ENCODE measurements at places on chromosomes 7 and 10.
A peak's percentile ranks its signal among the peaks of the same experiment; 100 is the strongest.

- DNase-seq, result no peak
Measured at GRCh38 chr10:895324-895723, 36.2 kb downstream of the LARP4B start.

DNA sequence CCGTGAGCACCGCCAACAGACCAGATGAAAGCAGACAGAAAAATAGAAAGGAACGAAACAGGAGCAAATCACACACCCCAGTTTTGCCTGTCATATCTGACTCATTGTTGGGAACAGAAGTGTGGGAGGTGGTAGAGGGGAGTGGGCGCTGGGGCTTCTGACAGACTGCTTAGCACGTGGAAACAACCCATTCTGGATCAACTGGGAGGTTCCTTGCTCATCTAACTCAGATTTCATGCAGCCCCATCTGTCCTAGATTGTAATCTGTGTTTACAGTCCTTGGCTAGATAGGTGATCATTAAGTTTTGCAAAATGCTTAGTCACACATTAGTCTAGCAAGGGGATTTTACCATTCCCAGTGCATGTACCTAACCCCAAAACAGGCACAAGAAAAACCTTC is 154.1 kb downstream of the NRP1 start:
- peak; percentile 6 for DNase-seq

DNA sequence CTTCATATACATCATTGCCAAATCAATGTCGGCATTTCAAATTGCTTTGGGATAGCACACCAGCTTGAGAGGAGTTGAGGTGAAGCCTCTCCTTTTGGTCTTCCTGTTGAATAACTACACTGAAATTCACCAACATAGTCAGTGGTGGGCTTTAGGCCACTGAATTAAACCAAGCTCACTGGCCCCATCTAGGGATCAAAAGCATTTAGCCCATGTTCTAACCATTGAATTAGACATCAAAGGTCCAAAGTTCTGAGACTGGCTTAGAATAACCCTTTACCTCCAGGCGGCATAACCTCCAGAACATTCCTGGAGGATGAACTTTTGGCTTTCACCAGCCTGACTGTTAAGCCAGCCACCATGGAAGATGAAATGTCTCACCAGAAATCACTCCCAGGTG is 54.6 kb downstream of the BPGM start:
- no peak for DNase-seq

DNA sequence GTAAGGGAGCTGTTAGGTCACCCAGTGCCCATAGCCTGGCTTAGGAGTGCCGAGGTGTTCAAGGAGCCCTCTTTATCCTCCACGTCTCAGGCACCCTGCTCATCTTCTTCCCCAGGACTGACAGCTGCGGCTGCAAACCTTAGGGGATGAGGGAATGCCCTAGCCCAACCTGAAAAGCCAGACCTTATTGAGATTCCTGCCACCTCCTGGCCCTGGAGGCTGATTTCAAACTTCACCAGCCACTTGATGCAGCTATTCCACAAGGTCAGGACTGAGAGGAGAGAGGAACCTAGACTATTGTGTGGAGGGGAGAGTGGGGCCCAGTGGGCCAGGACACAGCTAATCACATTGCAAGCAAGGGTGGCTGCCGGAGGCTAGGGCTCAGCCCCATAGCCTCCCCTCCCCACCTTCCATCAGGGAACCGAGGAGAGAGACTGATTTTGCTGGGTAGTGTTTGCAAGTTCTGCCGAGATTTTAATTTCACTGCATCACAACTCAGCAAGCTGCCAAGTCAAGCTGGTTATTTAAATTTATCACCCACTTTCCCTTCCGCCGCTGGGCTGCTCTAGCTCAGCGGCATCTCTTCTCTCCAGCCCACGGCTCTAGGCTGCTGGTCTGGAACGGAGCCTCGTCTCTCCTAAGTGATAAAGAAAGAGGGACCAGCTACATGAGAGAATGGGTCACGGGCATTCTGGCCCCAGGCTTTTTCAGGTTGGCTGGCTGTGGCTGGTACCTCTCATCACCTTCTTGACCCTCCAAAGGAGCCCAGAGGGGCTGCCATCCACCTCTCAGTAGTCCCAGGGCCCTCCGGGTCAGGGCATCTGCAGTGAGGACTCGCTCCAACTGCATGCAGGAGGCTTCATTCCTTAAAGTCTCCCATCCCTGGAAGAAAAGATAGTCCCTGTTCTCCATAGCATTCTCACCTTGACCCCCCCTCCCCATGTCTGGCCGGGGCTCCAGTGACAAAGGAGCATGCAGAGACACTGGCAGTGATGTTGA is 66.7 kb downstream of the PAX2 start:
- no peak for DNase-seq

DNA sequence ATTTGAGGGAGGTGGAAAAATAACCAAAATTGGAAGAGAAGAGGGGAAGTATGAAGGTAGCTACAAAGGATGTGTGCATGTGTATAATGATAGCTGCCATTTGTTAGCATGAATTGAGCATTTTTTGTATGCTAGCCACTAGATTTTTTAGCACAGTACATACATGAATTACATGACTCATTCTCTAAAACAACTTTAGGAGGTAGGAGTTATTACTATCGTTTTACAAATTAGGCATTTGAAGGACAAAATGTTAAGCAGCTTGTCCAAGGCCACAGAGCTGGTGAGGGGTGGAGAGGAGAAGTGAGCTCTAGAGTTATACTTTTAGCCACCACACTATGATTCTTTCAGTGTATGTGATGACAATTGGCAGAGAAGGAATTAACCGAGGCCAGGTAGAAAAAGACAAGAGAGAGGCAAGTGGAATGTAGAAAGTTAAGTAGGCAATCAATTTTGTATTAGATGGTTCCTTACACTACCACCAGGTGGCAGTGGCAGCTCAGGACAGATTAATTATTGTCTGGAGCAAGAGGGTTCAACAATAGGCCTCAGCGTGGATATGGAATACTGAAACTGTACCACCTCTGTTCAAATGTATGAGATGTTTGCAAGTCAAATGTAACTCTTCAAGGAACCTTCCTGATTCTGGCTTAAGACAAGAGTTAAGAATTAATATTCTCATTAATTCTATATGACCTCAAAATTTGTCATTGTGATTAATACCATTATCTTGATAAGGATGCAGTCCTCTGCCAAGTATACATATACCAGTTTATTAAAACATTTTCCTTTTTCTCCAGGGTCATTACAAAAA is 128.0 kb downstream of the MBL2 start:
- DNase-seq, result no peak

DNA sequence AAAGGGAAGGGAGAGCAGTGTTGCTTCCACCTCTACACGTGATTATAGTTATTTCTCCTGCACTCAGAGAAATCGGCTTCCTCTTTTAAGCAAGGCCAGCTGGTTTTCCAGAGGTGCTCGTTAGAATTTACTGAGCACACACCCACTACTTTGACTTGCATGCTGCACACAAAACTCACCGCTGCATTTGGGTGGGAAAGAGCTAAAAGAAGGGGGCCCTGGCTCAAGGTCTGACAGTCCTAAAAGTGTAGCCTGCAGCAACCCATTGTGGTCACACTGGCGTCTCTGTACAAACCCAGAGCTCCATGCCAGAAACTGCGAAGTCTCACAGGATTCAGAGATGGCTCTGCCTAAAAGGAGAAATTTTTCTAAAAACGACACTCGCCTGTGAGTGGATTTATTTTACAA is 133.7 kb downstream of the SLC25A13 start:
- no peak for DNase-seq

- DNase-seq, result no peak
Measured at GRCh38 chr7:84666651-84667050, 472.1 kb upstream of the SEMA3A start.

DNA sequence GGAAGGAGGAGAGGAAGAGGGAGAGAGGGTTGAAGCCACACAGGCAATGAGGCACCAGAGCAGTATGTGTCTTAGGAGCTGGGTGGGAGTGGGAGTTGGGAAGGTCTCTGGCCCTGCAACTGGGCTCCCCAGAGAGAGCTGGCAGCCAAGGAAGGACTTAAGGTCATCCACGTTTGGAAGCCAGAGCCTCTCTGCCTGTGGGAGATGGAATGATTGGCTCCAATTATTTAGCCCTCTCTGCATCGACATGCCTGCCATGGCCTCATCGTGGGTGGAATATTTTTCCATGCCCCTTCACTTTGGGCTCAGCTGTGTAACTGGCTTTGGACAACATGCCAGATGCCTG is 478.5 kb downstream of the RPS24 start:
- no peak for DNase-seq

DNA sequence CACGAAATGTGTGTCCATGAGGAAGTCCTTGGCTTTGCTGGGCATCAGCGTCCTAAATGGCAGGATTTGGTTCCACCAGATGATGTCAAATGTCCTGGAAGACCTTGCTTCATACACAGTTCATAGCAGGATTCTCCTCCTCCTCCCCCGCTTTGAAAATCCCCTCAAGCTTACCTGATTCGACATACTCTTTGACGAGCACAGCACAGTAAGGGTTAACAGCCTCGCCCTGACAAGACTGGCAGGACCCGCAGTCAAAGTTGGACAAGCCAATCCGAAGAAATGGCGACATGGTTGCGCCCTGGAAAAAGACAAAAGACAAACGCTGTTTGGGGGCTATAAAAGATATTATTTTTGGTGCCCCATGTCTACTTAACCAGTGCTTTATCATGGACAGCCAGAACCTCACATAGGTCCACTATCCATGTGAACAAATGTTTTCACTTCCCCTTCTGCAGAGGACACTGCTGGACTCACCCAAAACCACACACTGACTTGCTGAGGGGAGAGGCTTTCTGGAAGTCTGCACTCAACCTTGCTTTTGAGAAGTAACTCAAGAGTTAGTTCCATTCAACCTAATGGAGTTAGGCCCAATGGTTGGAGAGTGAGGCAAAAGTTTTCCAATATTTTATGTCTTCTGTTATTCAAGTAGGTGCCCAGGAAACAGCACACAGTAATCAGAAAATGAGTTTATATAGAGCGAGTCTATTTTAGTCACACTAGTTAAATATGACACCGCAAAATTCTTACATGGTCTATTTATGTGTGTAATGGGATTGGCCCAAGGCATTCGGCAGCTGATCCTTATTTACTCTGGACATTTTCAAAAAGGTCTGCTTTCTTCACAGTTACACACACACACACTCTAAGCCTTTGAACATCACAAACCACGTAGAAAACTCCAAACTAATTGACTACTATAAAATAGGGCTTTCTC is 65.0 kb downstream of the PRKCQ start:
- no peak for DNase-seq

DNA sequence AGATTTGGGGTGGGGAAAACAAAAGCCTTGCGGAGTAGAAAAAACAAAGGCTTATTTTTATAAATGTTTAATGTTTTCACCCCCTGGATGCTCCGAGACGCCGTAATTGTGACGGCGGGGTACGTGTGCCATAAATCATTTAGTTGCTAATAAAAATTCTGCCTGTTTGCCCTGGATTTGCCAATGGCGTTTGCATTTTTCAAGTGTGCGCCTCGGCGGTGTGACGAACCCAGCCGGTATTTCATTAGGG is 2.5 kb upstream of the TNRC18 start:
- no peak for DNase-seq

GRCh38 chr7:74094224-74095101 is 10.9 kb downstream of the LIMK1 start:
- DNase-seq, result peak; percentile 65

DNA sequence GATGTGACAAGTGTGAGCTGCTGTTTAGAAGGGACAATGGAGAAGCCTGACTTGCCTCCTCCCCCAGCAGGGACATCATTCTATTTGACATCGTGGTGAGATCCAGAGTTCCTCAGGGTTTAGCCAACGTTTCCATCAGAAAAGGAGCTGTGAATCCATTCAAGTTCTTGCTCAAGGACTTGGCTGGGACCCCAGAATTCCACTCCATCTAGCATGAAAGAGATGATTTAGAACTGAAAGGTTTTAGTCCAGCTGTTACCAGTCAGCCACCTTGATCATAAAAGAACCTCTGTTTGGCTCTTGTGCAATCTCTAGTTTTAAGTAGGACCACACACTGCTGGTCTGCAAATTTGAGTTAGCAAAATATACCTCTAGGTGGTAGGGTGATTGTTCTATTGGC is 337.6 kb downstream of the FRMD4A start:
- DNase-seq, result no peak

DNA sequence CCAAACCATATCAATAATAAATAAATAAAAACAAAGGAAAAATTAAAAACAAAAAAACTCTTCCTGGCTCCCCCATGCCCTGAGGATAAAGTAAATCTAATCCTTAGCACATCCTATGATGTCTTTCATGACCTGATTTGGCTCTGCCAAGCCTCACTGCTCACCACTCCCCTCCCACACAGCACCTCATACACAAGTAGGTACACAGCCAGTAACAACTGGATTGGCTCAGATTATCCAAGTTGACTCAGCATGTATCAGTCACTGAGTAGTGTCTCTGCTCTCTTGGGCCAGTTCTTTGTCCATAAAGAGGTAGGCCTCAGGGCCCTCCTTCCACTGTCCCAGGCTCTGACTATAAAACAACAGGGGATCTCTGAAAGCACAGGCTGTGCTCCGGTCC is 99.6 kb downstream of the STRA8 start:
- no peak for DNase-seq

DNA sequence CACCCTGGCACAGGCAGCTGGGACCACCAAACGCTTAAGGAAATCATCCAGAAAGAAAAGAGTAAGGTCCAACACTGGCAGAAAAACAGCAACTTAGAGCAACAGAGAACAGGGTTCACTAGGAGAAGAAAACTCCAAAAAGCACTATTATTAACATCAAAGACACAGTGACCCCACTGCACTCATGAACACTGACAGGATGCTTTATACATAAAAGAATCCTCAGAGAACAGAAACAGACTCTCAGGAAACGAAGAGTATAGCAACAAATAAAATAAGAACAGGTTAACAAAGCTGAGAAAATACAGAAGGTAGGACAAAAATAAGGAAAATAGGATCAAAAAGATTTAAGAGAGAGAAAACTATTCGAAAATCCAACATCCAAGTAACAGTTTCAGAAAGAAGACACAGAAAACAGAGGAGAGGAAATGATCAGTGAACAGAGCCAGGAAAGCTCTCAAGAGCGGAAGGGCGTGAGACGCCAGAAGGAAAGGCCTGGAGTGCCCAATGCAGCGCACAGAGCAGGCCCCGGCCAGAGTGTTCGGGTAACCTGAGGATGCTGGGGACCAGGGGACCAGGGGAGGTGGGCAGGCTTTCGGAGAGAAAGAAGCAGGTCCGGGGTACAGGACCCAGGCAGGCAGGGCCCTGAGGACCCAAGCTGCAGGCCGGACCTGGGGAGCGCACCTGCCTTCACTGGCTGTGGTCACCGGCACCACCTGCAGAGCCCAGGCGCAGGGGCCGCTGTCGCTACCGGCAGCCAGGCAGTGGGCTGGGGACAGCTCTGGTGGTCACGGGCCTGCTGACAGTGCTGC is 258.2 kb downstream of the MAD1L1 start:
- no peak for DNase-seq

GRCh38 chr7:63900394-63901203 is 98.0 kb upstream of the ZNF722 start:
- peak; percentile 88 for DNase-seq

GRCh38 chr7:25360451-25360850 is 132.2 kb upstream of the NPVF start:
- no peak for DNase-seq

DNA sequence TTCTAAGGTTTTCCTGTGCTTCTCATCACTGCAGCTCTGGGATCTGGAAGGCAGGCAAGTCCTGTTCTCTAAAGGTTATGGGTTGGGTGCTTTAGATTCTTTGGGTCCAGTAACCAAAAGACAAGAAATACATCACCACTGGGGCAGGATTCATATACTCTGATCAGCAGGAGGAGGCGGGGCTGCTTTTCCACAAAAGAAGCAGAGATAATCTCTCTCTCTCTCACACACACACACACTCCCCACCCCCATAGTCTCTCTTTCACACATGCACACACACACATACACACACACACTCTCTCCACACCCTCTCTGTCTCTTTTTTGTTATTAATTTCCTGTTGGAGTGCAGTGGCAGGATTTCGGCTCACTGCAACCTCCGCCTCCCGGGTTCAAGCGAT is 13.0 kb upstream of the ACBD5 start:
- DNase-seq, result no peak

Measured in stimulated activated CD4-positive, alpha-beta T cell treated with anti-CD3 and anti-CD28 coated beads, TNF-alpha, amount 100 ng/mL, for 48 hours (primary cell).